Activated CD4-positive, alpha-beta T cell treated with anti-CD3 and anti-CD28 coated beads for 36 hours (primary cell): ENCODE measurements at places on chromosomes 5 and 9. TPM values are rescaled to one million over a fixed set of nuclear protein-coding genes. Genes with fewer than 3 reads are reported as not detected.

CCL21 gene
- total RNA-seq, result not detected

IGFBPL1 gene
- not detected for total RNA-seq

CHSY3 gene
- total RNA-seq, result not detected

- DNase-seq, result no peak
- H3K4me3 ChIP-seq, result no peak overlapping the region
- H3K27me3 ChIP-seq, result peaks cover 4% of the 10 kb centered on the region
- no peak overlapping the region for H3K27ac ChIP-seq
- H3K4me1 ChIP-seq, result no peaks in the 10 kb centered on the region
Observed at GRCh38 chr5:90824436-90824835, 265.8 kb downstream of the ADGRV1 start.

GRCh38 chr9:4430432-4431261 is 59.6 kb upstream of the SLC1A1 start:
- H3K4me1 ChIP-seq, result no peaks in the 10 kb centered on the region
- H3K4me3 ChIP-seq, result no peak overlapping the region
- no peak overlapping the region for H3K27ac ChIP-seq
- no peaks in the 10 kb centered on the region for H3K27me3 ChIP-seq

DNA sequence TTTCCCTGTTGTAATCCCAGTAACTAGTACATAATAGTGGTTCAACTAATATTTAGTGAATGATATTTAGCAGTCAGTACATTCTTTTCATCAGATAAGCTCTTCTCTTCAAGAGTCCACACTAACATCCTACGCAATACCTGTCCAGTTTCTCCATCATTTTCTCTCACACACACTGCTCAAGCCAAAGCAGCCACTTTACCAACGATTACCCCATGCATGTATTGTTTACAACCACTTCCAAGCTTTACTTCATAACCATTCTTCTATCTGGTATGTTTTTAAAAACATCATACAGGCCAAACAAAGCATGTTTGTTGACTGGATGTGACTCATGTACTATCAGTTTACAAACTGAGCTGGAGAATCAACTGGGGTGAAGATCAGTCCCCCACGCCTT is 7.3 kb downstream of the UBTD2 start:
- H3K27ac ChIP-seq, result no peak overlapping the region
- no peak for DNase-seq
- no peak overlapping the region for H3K4me3 ChIP-seq
- H3K36me3 ChIP-seq, result peaks cover 31% of the 10 kb centered on the region

- no peaks in the 10 kb centered on the region for H3K36me3 ChIP-seq
- H3K27ac ChIP-seq, result no peak overlapping the region
- no peak for DNase-seq
Observed at GRCh38 chr9:134593286-134594077, 48.1 kb upstream of the COL5A1 start.

- no peak overlapping the region for H3K27ac ChIP-seq
- no peak for DNase-seq
- H3K36me3 ChIP-seq, result no peaks in the 10 kb centered on the region
- peaks cover 4% of the 10 kb centered on the region for H3K27me3 ChIP-seq
- H3K4me3 ChIP-seq, result no peak overlapping the region
Observed at GRCh38 chr9:90469865-90470387, 172.7 kb downstream of the DIRAS2 start.

- no peak overlapping the region for H3K27ac ChIP-seq
- H3K4me3 ChIP-seq, result no peak overlapping the region
- H3K36me3 ChIP-seq, result no peaks in the 10 kb centered on the region
- H3K4me1 ChIP-seq, result no peaks in the 10 kb centered on the region
- no peak for DNase-seq
Observed at GRCh38 chr9:88502552-88503034, 32.4 kb upstream of the NXNL2 start.

- no peaks in the 10 kb centered on the region for H3K4me1 ChIP-seq
- DNase-seq, result no peak
- no peak overlapping the region for H3K4me3 ChIP-seq
- H3K27me3 ChIP-seq, result no peaks in the 10 kb centered on the region
Observed at GRCh38 chr5:63400079-63400478, 562.2 kb downstream of the HTR1A start.

DNA sequence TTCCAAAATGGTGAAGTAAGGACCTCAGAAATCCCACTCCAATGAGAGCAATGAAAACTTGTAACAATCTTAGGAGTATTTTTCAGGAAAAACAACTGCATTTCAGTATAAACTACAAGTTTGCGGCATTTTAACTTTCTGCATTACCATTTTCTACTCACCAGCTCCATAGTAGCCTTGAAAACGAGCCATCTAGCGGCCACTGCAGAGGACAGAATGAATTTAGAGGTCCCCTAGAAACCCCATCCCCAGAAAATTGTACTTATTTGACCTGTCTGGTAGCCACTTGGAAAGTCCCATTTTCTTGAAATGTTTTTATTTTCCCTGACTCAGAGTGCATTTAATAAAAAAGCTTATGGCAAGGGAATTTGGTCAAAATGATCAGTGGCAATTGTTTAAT is 205.4 kb upstream of the ITGA1 start:
- H3K36me3 ChIP-seq, result no peaks in the 10 kb centered on the region
- no peaks in the 10 kb centered on the region for H3K4me1 ChIP-seq
- H3K27me3 ChIP-seq, result peaks cover 8% of the 10 kb centered on the region
- no peak overlapping the region for H3K4me3 ChIP-seq
- DNase-seq, result no peak

DNA sequence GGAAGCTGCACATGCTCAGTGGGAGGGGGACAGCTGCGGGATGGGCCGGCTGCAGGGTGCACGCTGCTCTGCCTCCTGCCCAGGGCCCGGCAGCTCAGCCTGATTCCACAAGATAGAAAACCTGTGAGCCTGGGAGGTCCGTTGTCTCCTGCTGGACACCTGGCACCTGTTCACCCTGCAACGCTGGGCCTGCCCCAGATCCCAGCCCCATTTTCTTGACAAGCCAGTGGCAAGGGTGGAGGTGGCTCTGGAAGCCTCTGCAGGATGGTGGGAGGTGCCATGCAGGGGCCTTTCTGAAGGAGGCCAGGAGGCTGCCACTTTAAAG is 68.1 kb upstream of the RNF130 start:
- peaks cover 8% of the 10 kb centered on the region for H3K4me1 ChIP-seq
- no peaks in the 10 kb centered on the region for H3K36me3 ChIP-seq
- peaks cover 6% of the 10 kb centered on the region for H3K27me3 ChIP-seq
- H3K27ac ChIP-seq, result no peak overlapping the region

GRCh38 chr9:133210609-133211008 is 1.6 kb upstream of the OBP2B start:
- H3K4me1 ChIP-seq, result no peaks in the 10 kb centered on the region
- no peak overlapping the region for H3K4me3 ChIP-seq
- no peaks in the 10 kb centered on the region for H3K36me3 ChIP-seq
- H3K27me3 ChIP-seq, result peaks cover 33% of the 10 kb centered on the region
- H3K27ac ChIP-seq, result no peak overlapping the region

GRCh38 chr5:164277720-164278119 is 772.3 kb downstream of the MAT2B start:
- no peaks in the 10 kb centered on the region for H3K36me3 ChIP-seq
- DNase-seq, result no peak
- H3K4me1 ChIP-seq, result no peaks in the 10 kb centered on the region
- H3K27me3 ChIP-seq, result no peaks in the 10 kb centered on the region
- no peak overlapping the region for H3K27ac ChIP-seq

DNA sequence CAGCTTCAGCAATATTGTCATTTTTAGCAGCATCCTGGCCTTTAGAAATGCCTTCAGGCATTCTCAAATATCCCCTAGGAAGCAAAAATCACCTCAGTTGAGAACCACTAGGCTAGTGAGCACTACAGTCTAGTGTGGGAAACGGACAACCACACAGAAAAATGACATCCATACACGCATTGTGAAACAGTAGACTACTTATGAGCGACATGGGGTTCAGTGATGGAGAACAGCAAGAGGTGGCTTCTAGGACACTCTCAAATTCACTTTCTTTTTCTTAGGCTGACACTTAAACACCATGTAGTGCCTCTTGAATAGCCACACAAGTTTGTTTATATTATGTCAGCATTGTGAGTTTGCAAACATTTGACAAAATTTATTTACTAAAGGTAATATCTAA is 203.0 kb downstream of the KDM4C start:
- no peak overlapping the region for H3K27ac ChIP-seq
- peaks cover 9% of the 10 kb centered on the region for H3K36me3 ChIP-seq
- H3K4me3 ChIP-seq, result no peak overlapping the region
- peaks cover 4% of the 10 kb centered on the region for H3K4me1 ChIP-seq
- no peaks in the 10 kb centered on the region for H3K27me3 ChIP-seq
- no peak for DNase-seq

- no peaks in the 10 kb centered on the region for H3K4me1 ChIP-seq
- H3K36me3 ChIP-seq, result no peaks in the 10 kb centered on the region
- H3K27ac ChIP-seq, result no peak overlapping the region
- no peak overlapping the region for H3K4me3 ChIP-seq
- no peak for DNase-seq
Observed at GRCh38 chr9:77534376-77535057, 113.6 kb downstream of the GNA14 start.

- H3K36me3 ChIP-seq, result peaks cover 14% of the 10 kb centered on the region
- DNase-seq, result no peak
- no peaks in the 10 kb centered on the region for H3K27me3 ChIP-seq
- H3K4me1 ChIP-seq, result peaks cover 7% of the 10 kb centered on the region
- no peak overlapping the region for H3K27ac ChIP-seq
Observed at GRCh38 chr9:136825295-136826187, 16.7 kb upstream of the AJM1 start.
